HAP-1 (cell line): ENCODE measurements at places on chromosomes 6 and 20.

DNA sequence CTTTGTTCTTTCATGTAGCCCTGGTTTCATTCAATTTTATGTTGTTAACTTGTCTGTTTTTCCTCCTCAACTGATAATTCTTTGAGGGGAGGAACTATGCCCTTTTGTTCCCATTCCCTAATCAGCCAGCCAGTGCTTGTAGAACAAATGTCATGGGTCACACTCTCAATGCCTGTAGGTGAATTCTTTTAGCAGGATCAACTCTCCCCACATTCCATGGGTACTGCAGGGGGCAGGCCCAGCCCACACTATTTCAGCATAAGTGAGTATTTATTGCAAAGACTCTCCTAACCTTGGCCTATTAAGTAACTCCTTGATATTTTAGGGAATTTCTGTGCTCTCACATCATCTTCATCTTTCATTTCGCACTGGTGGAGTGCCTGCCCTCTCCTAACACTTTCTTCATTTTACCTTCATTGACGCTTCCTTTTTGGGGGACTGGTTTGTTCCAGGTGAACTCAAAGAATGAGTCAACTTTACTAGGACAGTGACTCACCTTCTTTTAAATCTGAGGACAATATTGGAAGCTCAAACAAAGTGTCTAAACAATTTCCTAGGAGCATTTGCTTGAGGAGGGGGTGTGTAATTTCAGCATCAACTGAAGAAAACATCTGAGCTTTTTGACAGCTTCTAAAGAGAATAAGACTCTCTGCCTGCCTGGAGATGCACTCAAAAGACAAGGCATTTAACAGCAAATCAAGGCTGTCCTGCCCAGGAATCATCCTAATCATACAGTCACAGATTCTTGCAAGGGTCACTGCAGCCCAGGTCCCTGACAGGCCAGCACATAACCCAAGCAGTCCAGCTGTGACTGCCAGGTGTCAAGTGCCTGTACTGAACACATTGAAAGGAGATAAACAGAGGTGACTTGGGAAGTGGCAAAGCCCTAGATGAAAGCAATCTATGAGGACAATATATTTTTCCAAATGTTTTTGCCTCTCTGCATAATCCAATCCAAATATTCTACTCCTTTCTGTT is 263.9 kb upstream of the PRND start:
- DNase-seq, result no peak

DNA sequence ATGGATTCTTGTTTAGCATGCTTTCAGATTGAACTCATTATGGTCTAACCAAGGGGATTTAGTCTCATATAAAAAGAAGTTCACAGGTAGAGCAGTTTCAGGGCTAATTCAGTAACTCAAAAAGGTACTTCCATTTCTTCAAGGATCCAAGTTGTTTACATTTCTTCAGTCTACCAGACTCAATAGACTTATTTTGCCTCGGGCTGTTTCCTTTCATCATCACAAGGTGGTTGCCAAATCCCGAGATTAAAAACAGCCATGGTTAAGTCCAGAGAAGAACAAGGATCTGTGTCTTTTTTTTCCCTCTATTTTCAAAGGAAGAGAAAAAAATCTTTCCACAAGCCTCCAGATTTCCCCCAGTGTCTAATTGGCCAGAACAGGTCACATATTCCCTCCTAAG is 69.8 kb upstream of the SNX9 start:
- peak; percentile 71 for DNase-seq

DNA sequence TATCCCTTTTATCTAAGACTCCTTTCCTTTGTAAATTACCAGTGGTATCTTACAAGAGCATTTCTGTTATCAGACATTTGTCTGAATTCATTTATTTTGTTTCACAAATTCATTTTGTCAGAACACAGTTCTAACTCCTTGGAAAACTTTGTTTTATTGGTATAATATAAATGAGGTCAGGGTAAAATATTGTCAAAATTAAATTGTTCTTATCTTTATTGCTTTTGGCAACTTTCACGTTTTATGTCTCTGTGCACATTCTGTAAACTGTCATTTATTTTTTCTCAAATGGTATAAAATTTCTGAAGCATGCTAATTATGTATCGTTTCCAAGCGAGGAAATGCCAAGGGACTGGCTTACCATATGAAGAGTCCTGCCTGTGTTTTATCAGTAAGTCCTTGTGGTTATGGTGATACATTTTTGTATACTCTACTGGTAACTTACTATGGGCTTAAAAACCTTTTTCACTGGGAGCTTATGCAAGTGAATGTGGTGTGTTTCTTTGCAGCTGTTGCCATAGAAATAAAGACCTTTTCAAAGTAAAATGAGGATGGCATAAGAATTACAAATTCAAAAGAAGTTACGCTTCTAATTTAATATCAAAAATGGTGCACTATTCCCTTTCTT is 214.2 kb downstream of the COL19A1 start:
- DNase-seq, result peak; percentile 90

- DNase-seq, result no peak
Measured at GRCh38 chr6:110415086-110415916, at the start of gene DDO. Gene DDO, minus strand, starts transcription at chr6:110415575. Its CDS starts 2,113 bp downstream, at chr6:110413462.

GRCh38 chr20:59525500-59526241 is 78.7 kb upstream of the PHACTR3 start:
- peak; percentile 82 for DNase-seq

- DNase-seq, result no peak
Measured at GRCh38 chr20:34172926-34173325, 60.9 kb upstream of the EIF2S2 start.

DNA sequence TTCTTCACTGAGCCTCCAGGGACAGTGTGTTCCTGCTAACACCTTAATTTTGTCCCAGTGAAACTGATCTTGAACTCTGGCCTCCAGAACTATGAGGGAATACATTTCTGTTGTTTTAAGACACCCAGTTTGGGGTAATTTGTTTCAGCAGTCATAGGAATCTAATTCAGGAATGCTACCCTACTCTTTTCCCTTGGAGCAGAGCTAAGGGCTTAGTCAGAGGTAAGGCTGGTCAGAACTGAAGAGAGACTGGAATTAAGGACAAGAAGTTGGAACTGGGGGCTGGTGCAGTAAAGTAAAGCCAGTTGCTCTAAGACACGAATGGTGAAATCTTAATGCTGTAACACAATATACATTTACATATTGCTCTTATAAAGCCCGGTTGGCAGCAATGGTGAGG is 809.7 kb downstream of the MAFB start:
- DNase-seq, result no peak

DNA sequence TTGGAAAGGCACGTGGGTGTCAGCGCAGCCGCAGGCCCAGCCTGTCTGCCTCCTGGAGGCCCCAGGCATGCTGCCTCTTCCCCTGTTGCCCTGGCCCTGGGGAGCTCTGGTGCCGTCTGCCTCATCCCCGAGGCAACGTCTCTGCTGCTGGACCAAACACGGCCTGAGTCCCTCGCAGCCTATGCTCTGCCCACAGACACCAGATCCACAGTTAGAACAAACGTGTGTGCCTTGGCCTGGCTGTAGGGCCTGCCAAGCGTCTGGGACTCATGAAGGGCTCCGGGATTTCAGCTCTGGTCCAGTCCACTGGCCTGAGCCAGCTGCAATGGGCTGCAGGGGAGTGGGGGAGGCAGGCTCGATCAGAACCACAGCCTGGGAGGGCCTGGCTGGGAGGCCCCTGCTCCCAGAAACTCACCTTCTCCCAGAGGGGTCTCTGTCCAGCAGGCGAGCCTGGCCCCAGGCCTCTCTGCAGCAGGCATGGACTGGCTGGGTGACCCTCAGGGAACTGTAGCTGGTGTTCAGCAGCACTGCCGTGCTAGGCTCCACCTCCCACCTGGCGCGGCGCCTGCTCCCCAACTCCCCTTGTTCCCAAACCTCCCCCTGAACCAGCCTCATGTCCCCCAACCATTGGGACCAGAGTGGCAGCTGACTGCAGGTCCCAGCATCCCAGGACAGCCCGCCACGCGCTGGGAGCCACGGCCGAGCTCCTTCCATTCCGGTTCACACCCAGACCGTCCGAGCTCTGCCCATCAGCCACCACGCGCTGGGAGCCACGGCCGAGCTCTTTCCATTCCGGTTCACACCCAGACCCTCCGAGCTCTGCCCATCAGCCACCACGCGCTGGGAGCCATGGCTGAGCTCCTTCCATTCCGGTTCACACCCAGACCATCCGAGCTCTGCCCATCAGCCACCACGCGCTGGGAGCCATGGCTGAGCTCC is 197.0 kb downstream of the DLL1 start:
- DNase-seq, result no peak

- DNase-seq, result no peak
Measured at GRCh38 chr6:151070631-151071051, 169.1 kb upstream of the AKAP12 start.

GRCh38 chr6:157615420-157615769 is 207.7 kb upstream of the SNX9 start:
- no peak for DNase-seq

DNA sequence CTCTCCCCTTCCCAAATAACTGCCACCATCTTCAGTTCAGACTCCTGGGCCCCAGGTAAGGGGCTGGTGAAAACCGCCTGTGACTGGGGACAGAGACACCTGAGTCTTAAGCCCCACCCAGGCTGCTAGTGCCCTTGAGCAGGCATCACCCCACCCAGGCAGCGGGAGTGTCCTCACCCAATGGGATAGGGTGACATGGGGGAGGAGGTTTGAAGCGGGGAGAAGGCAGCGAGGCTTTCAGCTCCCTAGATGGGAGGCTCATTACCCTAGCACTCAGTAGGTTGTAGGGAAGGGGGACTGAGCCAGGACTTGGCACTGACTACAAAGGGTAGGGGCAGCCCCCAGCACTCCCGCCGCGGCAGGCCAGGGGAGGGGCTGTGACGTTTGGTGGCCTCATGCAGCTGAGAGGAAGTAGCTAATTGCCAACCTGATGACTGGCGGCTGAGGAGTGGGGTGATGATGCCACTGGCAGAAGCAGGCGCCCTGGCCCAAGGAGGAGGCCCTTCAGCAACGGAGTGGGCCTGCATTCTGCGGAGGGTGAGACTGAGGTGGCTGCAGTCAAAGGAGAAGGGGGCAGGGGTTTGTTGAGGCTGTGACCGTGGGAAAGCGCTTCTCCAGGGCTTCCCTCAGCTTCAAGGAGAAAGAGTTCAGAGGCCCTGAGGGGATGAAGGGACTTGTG is 126.9 kb downstream of the MRPL14 start:
- DNase-seq, result no peak

GRCh38 chr6:128826606-128827005 is 56.3 kb upstream of the LAMA2 start:
- no peak for DNase-seq

DNA sequence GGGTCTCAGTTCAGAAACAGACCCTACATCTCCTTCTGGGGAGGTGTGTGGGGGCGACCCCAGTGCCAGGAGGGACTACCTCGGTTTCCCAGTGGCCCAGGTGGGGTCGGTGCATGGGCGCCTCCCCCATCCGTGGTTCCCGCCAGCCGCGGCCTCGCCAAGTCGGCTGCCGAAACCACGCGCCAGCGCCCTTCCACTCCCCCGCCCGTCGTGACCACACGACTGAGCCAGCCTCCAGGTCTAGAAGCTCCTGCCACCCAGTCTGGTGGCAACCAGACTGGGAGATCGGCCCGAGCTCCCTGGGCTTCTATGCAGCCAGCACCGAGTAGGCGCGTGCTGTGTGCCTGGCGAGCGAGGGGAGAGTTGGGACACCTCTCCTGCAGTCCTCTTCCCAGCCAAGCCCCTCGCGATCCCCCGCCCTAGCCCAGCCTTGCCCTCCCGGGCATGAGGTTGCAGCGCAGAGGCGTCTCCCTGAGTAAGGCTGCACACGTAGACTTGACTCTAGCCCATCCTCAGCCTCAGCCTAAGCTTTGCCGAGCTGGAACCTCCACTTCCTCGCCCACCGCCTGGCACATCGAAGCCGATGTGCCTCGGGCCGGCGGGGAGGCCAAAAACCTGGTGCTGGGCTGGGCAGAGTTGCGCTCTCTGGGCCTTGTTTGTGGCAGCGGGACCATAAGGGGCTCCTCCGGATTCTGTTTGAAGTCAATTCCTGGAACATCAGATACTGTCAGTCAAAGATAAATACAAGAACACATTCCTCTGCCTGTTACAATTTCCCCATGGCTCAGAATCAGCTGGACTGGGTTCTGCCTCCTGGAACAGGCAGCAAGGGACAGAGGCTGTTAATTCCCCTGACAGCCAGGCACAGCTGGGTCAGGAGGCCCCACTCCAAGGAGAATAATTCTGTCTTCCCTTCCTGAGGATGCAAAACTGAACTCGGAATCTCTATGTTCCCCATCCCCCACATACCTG is 1.5 kb upstream of the CPNE5 start:
- DNase-seq, result no peak

DNA sequence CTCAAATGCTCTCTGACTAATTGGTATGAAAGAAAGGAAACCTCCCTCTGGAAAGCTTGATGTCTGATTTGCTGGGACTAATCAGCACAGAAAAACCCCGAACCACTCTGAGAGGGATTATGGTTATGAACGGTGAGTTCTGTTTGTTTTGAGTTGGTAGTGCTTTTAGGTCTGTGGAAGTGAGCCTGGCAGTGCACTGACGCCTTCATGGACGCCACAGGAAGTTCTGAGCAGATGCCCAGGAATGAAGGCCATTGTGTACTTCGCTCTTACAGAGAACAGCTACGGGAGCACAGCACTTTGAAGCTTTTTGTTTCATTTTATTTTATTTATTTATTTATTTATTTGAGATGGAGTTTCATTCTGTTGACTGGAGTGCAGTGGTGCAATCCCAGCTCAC is 754.1 kb downstream of the QKI start:
- no peak for DNase-seq

DNA sequence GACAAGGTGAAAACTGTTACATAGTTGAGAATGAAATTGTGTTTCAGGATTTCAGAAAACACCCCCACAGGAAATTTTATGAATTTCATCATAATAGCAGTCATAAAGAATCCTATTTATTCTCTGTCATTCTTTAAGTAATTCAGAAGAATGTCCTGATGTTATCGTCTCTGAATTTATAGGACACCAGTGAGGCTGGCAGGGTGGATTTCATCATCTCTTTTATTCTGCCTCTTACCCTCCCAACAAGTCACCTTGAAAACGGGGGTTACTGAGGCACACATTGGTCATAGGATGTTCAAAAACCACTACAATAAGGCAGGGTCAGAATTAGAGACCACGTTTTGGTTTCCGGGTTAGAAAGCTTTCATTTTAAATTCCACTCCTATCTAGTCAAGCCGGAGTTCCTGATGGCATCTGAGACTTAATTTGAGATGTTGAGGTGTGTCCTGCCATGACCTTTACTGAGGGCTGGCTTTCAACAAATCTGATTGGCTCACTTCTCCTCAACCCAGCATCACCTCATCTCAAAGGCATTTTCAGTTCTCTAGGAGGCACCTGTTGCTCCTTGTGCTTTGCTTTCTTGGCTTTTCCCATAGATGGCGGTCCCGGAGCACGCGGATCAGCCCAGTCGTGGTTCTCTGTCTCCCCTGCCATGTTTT is 230.6 kb upstream of the SUPT3H start:
- DNase-seq, result no peak

GRCh38 chr6:13851330-13851729 is 37.0 kb upstream of the MCUR1 start:
- DNase-seq, result no peak

- DNase-seq, result no peak
Measured at GRCh38 chr20:51438136-51438535, 104.4 kb downstream of the NFATC2 start.

- no peak for DNase-seq
Measured at GRCh38 chr6:149899486-149899885, 1.6 kb upstream of the RAET1E start.

DNA sequence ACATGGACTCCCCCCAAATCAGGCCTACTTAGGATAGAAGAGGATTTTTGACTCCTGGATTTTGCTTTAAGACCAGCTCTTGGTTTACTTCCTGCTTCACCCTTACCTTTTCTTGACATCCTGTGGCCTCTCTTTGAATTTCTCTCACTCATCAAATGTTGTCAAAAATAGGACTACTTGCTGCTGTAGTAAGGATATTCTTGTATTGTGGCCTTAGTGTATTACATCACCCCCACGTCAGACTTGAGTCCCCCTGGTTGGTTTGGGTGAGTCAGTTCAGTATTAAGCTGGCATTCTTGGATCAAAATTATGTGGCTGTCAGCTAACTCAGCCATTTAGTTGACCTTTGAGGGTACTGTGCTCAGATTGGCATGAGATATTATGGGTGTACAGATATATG is 1.1 kb downstream of the TPX2 start:
- DNase-seq, result no peak
